ENCODE measurements at places on chromosomes 12 and 14.

- DNase-seq, result no peak
Measured at GRCh38 chr14:65354715-65355114, 57.8 kb upstream of the FUT8 start.

- peak; percentile 85 for DNase-seq
Measured at GRCh38 chr14:104970231-104971068, 7.7 kb downstream of the AHNAK2 start.

GRCh38 chr14:61129168-61129745 is 148.2 kb downstream of the SLC38A6 start:
- DNase-seq, result no peak

DNA sequence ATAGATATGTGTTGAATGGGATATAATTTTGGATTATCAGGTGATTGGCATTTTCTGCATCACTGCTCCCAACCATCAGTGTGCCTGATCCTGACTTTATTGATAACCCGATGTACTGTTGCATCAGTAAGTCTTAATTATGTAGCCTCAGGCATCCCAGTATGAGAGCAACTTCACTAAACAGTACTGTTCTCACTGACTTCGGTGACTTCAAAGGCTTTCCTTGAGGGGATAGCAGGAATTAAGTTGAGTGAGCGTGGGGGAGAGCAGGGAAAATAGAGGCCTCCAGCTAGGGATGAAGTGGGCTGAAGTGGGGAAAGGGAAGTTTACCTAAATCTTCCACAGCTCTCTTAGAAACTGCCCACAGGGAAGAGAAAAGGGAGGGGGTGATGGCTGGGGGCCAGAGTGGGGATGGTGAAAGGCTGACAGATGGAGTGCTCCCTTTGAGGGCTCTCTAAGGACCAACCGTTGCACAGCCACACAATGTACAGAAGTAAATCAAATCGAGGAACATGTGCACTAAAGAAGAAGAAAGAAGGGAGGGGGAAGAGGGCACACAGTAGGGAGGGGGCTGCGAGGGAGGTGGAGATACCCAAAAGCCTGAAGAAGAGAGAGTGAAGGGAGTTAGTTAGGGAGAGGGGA is 10.7 kb upstream of the NEUROD4 start:
- DNase-seq, result no peak

- DNase-seq, result peak; percentile 45
Measured at GRCh38 chr12:124686370-124687173, 119.2 kb upstream of the NCOR2 start.

- DNase-seq, result no peak
Measured at GRCh38 chr12:115273456-115273855, 589.5 kb upstream of the TBX3 start.

- DNase-seq, result no peak
Measured at GRCh38 chr12:110998165-110998564, 77.8 kb upstream of the MYL2 start.

- peak; percentile 7 for DNase-seq
Measured at GRCh38 chr12:24360907-24361306, 411.4 kb upstream of the SOX5 start.

- DNase-seq, result peak; percentile 81
Measured at GRCh38 chr14:77041881-77042545, 13.5 kb upstream of the IRF2BPL start.

DNA sequence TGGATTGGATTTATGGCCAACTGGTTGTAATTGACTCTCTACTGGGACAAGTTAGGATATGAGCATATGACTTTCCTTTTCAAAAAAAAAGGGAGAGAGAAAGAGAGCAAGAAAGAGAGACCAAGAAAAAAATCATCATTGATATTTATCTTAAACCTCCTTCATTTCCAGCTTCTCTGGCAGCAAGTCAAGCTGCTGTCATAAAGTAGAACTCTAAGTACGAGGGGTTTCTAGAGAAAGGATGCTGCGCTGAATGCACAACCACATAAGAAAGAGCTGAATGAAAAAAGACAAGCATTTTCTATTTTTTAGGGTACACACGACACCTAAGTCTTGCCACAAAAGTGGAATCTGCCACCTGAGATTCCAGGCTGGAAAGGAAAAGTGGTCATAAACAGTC is 182.6 kb downstream of the SLC25A21 start:
- DNase-seq, result no peak

DNA sequence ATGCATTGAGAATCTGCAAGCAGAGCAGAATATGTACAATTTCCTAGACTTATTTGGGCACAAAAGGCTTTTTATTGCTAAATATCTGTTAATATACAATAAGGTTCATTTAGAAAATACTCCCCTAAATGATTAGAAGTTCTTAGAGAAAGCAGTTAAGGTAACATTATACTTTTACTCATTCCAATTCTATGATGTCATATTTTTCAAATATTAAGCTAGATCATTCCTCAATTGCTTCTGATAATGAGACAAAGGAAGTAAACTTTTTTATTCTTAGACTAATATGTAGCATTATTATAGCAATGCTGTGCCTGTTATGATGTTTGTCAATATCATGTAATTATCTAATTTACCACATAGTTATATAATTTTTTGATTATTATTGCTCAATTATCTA is 447.0 kb downstream of the SLC16A7 start:
- no peak for DNase-seq

DNA sequence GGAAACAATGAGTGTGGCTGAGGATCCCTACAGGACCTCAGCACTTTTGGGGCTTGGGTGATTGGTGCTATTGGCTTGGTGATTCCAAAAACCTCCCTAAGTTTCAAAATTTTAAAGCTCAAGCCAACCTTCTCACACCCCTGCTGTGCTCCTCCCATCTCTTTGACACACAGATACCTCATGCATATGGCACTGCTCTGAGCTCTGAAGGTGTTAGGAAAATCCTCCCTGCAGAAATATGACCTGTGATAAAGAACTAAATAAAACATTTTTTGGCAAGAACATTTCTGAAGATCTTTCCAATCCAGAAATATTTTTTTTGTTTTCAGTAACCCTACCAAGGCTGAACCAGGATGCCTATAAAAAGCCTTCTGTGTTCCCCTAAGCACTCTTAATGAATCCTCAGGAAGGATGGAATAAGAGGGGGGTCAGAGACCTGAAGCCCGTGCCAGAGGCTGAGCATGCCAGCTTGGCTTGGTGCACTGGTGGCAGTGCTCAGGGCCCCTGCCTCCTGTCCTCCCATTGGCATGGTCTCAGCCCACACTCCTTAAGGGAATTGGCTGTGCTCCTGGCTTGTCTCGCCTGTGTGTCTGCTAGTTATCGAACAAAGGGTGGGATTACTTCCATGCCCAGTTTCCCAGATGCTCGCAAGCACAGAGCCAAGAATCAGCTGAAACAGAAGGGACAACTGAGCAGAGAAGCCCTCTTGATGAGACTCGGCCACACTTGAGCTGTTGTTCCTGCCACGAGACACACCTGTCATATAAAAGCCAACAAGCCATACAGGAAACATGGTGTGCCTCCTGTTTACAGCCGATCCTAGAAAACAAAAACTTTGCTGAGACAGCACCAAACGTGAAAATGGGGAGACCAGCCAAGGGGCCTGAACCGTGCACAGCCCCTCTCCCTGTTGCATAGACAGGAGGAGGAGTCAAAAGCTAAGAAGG is 132.7 kb upstream of the EEA1 start:
- no peak for DNase-seq

DNA sequence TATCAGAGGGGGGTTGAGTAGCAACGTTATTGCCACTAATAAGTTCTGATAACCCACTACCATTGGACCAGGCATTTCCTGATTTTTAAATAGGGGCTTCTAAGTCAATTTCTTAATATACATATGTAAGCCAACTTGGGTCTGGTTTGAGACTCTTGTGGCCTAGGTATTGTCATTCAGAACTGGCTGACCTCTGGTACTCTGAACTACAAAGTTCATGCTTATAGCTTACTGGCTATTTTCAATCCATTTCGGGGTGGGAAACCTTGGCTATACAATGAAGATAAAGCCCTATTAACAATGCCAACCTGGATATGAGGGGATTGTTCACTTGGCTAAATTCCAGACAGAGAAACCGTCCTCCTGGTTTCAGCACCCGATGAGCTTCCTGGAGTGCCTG is 8.7 kb downstream of the DYNLL1 start:
- no peak for DNase-seq

DNA sequence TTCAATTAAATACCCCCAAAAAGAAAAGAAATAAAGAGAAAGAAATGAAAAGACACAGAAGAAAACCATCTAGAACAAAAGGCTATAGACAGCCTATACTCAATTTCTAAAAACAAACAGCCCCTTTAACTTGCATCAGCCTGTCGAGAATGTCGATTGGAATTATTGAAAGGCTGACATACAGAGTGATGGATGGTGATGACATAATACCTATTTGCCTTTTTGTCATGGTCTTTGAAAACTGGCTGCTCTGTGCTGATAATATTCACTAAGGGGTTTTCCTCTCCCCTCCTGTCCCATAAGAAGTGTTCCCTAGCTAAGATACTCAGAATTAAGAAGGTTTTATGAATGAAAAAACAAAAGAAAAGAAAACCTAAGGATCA is 393.7 kb downstream of the SOX5 start:
- no peak for DNase-seq

GRCh38 chr14:55977392-55978150 is 140.6 kb upstream of the PELI2 start:
- DNase-seq, result no peak

- peak; percentile 70 for DNase-seq
Measured at GRCh38 chr12:77324763-77325468, 259.5 kb upstream of the E2F7 start.

- DNase-seq, result no peak
Measured at GRCh38 chr14:30767624-30768023, 106.7 kb upstream of the COCH start.
